ENCODE measurements at places on chromosomes 13 and 19.

- H3K27ac ChIP-seq = no peak overlapping the region
- no peaks in the 10 kb centered on the region for H3K36me3 ChIP-seq
- DNase-seq = no peak
These were observed 78.5 kb downstream of the SCGB2B2 start for GRCh38 chr19:34598217-34599155.

GRCh38 chr13:62113179-62113578 lies 697.5 kb upstream of the PCDH20 start:
- no peaks in the 10 kb centered on the region for H3K36me3 ChIP-seq
- no peaks in the 10 kb centered on the region for H3K27me3 ChIP-seq
- H3K4me3 ChIP-seq = no peak overlapping the region
- no peak for DNase-seq
- H3K27ac ChIP-seq = no peak overlapping the region

DNA sequence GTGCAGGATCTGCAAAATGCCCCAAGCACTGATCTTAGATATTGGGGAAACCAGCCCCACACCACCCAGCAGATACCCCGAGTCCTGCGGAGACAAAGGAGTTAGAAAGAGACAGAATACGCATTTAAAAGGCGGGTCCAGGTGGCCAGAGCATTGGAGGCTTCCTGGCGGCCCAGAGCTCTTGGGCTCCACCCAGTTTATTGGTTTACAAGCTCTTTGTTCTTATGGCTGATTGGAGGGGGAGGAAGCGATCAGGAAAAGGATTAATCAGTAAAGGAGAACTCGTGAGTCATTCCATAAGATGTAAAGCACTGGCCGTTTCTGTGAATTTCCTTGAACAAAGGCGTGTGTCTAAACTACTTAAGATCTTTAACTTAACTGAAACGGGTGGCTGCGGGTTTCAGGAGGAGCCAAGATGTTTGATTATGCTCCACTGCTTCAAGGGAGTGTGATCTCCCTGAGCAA lies 926 bp downstream of the ZNF587 start:
- DNase-seq = peak; percentile 10
- peaks cover 18% of the 10 kb centered on the region for H3K4me1 ChIP-seq
- H3K27ac ChIP-seq = peak overlapping the region; percentile 84

DNA sequence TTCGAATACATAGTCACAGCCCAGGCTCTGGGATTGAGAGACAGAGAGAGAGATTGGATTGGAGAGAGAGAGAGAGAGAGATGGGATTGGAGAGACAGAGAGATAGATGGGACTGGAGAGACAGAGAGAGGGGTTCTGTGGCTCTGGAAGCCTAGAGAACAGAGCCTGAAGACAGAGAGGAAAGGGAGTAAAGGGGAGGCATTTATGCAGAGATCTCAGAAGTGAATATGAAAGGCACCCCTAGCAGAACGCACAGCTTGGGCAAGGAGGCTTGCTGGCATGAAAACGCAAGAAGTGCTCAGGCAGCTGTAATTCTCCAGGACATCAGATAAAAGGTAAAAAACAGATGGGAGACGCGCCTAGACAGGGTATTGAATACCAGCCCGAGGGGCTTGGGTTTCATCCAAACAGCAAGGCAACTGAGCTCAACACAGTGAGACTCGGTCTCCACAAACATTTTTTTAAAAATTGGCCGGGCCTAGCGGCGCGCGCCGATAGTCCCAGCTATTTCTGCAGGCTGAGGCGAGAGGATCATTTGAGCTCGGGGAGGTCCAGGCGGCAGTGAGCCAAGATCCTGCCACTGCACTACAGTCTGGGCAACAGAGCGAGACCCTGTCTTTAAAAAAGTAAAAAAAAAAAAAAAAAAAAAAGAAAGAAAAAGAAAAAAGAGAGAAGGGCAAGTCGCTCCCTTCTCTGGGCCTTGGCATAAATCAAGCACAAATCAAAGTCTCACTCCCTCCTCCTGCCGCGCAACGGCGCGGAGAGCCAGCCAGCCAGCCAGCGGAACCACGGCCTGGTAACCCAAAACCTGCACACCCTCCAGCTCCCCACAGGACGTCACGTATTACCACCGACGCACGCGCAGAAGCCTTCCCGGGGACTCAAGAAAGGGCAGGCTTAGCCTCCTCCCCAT lies 774 bp upstream of the PPP2R1A start:
- no peaks in the 10 kb centered on the region for H3K27me3 ChIP-seq
- H3K36me3 ChIP-seq = peaks cover 3% of the 10 kb centered on the region
- H3K27ac ChIP-seq = peak overlapping the region; percentile 87
- H3K4me1 ChIP-seq = peaks cover 36% of the 10 kb centered on the region
